ENCODE measurements at places on chromosomes 6 and 20.
A peak's percentile ranks its signal among the peaks of the same experiment; 100 is the strongest.

GRCh38 chr6:167214206-167214605 is 56.4 kb upstream of the GPR31 start:
- peak; percentile 31 for DNase-seq

DNA sequence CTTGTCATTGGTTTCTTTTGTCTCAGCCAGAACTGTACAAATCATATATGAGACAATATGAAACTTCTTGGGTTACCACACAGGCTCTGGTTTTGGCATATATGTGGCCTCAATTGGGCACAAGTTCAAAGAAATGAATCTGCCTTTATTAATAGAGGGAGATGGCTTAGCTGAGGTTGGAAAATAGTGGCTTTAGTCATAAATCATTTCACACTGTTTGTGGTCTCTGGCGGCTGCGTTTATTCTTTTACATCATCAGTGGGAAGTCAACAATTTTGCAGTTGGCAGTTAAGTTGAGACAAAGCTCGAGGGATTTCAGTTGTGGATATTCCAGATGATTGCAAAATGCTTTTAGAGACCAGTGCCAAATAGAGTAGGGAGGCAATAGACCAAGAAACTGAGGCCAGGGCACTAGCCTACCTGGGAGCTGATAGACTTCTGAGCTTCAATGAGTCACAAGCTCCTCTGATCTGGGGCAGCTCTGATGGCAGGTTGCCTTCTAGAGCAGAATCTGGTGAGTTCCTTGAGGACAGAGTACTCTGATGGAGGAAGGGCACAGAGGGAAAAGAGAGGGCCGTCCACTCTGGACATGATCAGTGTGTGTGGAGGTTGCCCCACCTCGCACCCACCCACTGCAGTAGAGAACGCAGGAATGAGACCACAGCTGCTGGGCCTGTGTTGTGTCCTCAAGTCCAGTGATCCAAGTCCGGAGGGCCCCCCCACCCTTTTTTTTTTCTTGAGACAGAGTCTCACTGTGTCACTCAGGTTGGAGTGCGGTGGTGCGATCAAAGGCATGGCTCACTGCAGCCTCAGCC is 73.5 kb downstream of the ARMC2 start:
- no peak for DNase-seq

- no peak for DNase-seq
Measured at GRCh38 chr6:40805336-40805735, 218.2 kb upstream of the LRFN2 start.

DNA sequence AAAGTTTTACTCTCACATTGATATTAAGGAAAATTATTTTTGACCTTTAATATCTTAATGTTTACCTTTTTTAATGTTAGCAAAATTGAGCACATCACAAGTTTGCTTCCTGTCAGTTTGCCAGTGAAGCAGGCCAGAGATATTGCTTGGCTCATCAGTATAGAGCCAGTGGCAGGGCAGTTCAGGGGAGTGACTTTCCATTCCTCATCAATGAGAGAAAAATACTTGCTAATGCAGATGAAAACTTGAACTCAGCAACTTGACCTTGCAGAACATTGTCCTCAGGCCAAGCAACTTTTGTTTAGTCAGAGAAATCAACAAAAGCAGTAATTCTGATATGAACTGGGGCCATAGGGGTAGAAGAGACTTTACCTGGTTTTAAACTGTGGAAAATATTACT is 6.9 kb downstream of the TAB2 start:
- DNase-seq: no peak

DNA sequence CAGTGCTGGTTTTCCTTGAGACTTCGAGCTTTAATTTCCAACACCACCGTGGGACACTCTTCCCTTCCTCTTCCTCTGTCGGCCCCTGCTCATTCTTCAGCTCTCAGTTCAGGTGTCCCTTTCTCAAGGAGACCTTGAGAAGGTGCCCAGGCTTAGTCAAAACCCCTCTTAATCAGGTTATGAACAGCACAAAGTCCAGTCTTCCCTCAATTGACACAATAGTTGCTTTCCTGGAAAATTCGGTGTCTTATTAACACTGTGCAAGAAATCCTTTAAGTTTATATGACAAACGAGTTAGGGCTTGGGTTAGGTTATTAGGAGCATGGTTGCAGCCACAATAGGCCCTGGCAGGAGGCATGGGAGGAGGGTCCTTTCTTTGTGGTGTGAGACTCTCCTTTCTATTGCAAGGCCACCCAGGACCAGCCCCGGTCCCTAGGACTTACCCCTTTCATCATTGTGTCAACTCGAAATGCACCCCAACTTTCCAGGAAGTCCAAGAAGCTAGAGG is 1.5 kb upstream of the NSFL1C start:
- DNase-seq: no peak

GRCh38 chr20:5991623-5992441 is 41.4 kb downstream of the MCM8 start:
- DNase-seq: no peak

DNA sequence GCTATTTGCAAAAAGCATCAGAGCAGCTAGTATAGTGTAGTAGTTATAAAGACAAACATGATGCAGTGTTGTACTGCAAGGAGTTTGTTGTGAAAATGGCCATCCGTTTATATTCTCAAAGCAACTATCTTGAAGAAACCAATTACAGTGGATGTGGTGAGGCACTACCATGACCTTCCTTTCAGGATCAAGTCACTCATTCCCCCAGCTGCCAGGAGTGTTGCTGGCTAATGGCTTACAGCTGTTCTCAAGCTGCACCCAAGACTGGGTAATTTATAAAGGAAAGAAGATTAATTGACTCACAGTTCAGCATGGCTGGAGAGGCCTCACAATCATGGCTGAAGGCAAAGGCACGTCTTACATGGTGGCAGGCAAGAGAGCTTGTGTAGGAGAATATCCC is 29.0 kb downstream of the ADGRF4 start:
- no peak for DNase-seq

GRCh38 chr20:62688855-62689460 is 19.7 kb upstream of the NTSR1 start:
- DNase-seq: no peak

DNA sequence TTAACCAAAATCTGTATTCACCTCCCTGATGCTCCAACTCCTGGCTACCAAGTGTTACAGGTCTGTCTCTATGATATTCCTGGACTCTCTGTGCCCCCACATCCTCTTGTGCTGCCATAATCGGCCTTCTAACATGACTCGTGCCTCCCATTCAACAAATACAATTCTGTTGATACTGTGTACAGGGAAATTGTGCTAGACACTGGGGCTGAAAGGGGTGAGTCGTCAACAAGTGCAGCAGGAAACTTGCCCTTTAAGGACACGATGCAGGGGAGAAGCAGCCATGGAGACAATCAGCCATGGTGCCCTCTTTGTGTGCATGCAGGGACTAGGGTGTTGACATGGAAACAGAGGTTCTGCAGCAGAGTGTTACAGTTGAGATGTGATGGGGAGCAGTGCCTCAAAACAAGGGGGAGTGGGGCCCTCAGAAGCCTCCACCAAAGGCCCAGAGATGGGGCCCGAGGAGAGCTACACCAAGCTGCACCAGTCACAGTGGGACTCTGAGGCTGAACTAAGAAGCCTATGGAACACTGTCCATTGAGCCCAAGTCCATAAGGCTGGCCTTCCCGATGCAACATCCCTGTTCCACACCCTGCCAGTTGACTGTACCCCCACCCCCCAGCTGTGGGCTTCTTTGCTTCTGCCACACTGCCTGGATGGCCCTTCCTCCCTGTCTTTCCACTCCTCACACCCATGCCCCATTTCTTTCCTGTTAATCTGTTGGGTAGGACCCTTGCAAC is 3.1 kb downstream of the PCED1A start:
- no peak for DNase-seq

DNA sequence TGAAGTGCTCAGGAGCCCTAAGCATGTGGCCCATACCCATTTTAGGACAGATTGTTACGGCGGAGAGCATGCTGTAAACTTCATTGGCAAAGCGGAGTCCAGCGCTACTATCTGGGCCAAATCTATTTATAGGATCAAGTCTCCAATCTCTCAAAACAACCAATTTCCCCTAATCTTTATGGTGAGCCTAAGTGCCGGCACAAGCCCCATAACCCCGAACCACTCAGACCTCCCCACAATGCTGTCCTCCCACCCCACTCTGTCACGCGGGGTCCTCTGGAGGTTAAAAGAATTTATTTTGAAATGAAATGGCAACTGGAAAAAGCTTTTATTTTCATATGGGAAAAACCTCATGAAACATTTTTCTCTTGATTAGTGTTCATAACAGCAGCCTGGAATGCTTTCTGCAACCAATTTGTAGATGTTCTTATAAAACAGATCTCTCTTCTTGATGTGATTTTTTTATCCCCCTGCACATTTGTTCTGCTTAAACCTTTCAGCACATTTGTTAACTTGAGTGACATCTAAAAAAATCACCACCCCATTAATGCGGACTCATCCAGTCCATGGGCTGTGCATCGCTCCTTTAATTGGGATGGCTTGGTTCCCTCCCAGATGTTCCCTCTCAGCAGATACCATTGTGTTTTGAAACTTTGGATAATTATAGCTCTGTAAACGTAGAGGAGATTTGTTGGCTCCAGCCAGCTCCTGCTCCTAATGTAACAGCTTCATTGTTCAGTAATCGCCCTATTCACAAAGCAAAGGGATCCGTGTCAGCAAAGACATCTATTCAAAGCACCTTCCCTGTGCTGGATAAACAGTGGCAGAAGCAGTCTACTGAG is 323.6 kb downstream of the CD83 start:
- DNase-seq: no peak

DNA sequence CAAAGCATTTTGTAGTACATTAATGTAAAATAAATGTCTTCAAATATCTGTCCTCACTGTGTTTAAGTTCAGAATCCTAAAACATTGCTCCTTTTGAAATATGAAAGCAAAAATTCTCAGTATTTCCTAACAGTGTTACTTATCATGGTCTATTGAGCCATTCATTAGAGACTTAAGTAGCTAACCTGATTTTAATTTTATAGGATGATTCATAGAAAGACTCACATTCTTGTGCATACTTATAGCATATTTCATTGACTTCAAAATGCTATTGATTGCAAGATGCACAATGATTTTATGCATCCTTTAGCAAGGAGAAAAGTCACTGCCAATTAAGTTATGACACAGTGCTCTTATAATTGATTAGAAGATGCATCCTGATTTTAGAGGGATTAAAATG is 85.7 kb downstream of the HIVEP1 start:
- DNase-seq: no peak

- no peak for DNase-seq
Measured at GRCh38 chr6:134663800-134664535, 285.9 kb downstream of the ALDH8A1 start.

- DNase-seq: no peak
Measured at GRCh38 chr6:27593200-27593818, 120.4 kb upstream of the ZNF184 start.

DNA sequence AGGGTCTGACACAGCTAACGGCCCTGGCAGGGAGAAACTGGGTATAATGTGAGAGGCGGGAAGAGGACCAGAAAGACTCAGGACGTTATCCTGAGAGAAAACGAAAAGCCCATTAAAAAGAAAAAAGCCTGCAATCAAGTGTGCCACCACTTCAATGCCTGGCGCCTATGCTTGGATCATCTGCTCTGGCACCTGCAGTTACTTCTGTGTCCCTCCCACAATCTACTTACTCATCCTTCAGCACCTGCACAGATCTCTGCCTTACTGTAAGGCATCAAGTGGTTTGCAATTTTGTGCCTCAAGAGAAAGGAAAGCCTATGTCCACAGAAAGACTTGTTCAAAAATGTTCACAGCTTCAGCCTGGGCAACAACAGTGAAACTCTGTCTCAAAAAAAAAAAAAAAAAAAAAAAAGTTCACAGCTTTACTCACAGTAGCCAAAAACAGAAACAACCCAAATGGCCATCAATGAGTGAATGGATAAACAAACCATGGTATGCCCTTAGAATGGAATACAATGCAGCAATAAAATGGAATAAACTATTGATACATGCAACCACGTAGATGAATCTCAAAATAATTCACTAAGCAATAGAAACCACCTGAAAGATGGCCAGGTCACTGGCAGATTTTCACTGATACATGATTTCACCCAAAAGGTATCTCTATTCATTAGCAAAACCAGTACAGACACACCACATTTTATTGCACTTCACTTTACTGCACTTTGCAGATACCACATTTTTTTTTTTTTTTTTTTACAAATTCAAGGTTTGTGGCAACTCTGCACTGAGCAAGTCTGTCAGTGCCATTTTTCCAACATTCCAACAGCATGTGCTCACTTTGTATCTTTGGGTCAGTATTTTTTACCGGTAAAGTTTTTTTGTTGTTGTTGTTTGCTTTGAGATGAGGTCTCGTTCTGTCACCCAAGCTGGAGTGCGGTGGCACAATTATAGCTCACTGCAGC is 48.6 kb downstream of the ABHD12 start:
- no peak for DNase-seq

DNA sequence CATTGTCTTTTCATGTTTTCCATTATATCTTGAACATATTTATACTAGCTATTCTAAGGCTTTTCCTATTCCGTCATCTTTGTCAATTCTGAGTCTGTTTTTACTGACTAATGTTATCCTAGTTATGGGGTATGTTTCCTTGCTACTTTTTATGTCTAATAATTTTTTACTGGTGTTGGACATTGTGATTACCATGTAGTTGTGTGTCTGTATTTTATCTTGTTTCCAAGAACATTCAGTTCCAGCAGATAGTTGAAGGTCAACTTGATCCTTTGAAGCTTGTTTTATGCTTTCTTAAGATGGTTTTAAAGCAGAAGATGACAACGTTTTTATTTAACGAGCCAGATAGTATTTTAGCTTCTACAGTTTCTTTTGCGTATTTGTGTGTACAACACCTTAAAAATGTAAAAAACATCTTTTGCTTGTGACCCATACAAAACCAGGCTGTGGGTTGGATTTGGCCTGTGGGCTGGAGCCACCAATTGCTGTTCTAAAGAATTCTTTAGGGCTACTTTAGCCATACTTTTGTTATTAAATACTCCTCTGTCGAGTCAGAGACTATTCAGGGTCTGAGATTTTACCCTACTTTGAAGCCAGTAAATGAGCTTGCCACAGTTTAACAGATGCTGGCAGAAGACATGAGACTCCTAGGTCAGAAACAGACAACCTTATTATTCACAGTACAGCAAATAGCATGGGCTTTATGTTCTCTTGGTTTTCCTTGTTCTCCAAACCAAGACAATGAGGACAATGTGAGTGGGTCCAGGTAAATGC is 38.7 kb upstream of the REV3L start:
- no peak for DNase-seq

DNA sequence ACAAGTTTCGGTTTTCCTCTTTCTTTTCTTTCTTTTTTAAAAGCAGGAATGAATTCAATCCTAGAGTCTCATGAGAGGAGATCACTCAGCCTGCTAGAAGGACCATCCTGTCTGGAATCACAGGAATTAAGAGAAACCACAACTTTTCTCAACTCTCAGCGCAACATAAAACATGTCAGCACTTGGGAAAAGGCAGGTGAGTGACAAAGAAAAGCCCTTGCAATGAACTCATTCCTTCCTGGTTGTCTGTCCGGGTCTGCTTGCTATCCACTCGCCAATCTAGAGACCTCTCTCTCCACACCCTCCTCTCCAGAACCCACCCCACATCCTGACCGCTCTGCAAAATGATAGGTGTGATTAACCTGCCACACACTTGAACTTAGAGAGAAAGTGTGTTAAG is 253.8 kb downstream of the LY86 start:
- no peak for DNase-seq

GRCh38 chr6:105389543-105389942 is 13.3 kb downstream of the PREP start:
- DNase-seq: no peak
